ENCODE measurements at places on chromosomes 13 and 19.
A peak's percentile ranks its signal among the peaks of the same experiment; 100 is the strongest.

DNA sequence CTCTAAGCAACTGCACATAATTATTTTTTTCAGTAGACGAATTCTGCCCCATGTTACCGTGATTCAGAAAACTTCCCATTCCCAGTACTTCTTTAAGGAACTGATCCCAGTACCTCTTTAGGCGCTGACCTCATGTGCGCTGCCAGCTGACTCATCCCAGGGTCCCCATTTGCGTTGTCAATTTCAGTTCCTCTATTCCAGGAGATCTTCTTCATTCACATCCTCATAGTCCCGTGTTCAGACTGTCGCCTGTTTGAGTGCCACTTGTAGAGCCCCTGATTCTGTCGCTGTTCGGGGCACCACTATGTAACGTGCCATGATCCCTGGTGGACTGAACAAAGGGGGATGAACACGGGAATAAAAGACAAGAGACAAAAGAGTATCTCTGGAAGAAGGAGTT lies 16.4 kb downstream of the FPR3 start:
- no peaks in the 10 kb centered on the region for H3K27me3 ChIP-seq
- H3K4me1 ChIP-seq, result no peaks in the 10 kb centered on the region
- no peaks in the 10 kb centered on the region for H3K36me3 ChIP-seq
- peak overlapping the region; percentile 44 for H3K27ac ChIP-seq

DNA sequence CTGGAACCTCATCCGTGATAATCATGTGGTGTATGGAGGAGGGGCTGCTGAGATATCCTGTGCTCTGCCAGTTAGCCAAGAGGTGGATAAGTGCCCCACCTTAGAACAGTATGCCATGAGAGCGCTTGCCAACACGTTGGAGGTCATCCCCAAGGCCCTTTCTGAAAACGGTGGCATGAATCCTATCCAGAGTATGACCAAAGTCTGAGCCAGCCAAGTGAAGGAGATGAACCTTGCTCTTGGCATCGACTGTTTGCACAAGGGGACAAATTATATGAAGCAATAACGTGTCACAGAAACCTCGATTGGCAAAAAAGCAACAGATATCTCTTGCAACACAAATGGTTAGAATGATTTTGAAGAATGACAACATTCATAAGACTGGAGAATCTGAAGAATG lies 251.2 kb upstream of the OBI1 start:
- H3K4me1 ChIP-seq, result peaks cover 39% of the 10 kb centered on the region
- DNase-seq, result no peak
- H3K4me3 ChIP-seq, result no peak overlapping the region

DNA sequence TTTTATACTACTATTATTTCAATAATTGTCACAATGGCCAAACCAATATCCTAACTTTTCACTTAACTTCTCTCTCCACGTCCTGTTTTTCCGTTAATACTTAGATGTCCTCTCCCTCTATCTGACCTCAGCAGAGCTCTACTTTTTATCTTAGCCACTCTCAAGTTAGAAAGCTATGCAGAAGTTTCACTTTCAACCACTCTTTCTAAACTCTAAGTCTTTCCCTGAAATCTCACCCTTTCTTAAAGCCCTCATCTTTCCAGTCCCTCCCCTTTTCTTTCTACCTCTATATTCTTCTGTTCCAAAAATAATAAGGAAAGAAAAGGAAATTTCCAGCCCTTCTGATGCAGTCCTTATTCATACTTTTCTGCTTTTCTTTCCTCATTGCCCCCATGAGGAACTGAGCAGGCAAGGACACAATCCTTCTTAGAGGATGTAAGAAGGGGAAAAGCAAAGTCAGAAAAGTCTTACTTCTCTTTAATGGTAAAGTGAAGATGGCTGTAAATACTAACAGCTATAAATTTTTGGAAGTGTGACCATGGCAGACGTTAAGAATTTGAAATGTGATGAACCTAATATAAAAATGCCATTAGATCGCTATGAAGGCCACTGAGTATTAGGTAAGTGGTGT lies 23.0 kb downstream of the FAM216B start:
- H3K36me3 ChIP-seq, result no peaks in the 10 kb centered on the region
- H3K4me3 ChIP-seq, result no peak overlapping the region
- no peak overlapping the region for H3K27ac ChIP-seq
- DNase-seq, result no peak
- H3K4me1 ChIP-seq, result no peaks in the 10 kb centered on the region

DNA sequence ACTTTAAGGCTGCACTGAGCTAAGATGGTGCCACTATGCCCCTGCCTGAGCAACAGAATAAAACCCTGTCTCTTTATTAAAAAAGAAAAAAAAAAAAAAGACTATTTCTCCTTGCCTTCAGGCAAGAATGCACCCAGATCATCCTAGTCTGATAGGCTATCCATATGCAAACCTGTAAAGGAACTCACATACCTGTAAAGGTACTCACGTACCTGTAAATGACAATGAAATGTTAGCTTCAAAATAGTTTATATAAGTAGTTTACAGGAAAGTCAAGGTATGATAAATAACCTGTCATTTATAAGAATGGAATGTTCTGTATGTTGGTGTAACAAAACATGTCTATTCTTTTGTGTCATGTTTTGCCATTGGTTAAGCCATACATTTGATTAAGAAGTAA lies 86.3 kb downstream of the PIBF1 start:
- no peaks in the 10 kb centered on the region for H3K27me3 ChIP-seq
- no peak for DNase-seq
- peaks cover 2% of the 10 kb centered on the region for H3K36me3 ChIP-seq
- no peaks in the 10 kb centered on the region for H3K4me1 ChIP-seq

DNA sequence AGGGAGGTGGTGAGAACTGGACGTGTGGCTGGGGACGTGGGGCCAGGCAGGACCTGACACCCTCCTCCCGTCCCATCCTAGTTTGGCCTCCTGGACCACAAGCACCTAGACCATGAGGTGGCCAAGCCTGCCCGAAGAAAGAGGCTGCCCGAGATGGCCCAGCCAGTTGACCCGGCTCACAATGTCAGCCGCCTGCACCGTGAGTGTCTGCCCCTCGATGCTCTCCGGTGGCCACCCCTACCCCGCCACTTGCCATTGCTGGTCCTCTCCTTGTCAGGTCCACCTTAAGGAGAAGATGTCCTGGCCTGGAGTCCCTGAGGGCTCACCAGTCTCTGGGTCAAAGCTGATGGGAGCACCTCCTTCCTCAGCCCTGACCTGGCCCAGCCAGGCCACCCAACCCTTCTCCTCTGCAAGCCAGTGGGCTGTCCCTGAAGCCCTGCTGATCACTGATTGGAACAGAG lies 2.2 kb downstream of the ANGPTL4 start:
- peaks cover 3% of the 10 kb centered on the region for H3K36me3 ChIP-seq
- H3K27me3 ChIP-seq, result no peaks in the 10 kb centered on the region
- peak overlapping the region; percentile 83 for H3K4me3 ChIP-seq
- no peak for DNase-seq
- peak overlapping the region; percentile 2 for H3K27ac ChIP-seq

DNA sequence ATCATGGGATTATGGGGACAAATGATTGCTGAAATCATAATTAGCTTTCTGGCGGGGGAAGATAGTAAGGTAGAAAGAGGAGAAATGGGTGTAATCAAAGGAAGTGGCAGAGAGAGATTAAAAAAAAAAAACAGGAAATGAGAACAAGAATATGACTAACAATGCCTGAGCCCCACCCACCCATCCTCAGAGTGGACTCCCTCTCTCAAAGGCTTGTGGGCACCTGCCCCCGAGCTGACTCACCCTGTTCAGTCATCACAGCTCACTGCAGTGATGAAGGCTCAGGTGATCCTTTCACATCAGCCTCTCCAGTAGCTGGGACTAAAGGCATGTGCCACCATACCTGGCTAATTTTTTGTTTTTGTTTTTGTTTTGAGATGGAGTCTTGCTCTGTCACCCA lies 26.4 kb upstream of the TPT1 start:
- H3K4me3 ChIP-seq, result no peak overlapping the region
- peaks cover 6% of the 10 kb centered on the region for H3K4me1 ChIP-seq

- H3K4me3 ChIP-seq, result no peak overlapping the region
- H3K27ac ChIP-seq, result no peak overlapping the region
- DNase-seq, result peak; percentile 72
Observed at GRCh38 chr13:32175307-32175706, 139.9 kb downstream of the ZAR1L start.

DNA sequence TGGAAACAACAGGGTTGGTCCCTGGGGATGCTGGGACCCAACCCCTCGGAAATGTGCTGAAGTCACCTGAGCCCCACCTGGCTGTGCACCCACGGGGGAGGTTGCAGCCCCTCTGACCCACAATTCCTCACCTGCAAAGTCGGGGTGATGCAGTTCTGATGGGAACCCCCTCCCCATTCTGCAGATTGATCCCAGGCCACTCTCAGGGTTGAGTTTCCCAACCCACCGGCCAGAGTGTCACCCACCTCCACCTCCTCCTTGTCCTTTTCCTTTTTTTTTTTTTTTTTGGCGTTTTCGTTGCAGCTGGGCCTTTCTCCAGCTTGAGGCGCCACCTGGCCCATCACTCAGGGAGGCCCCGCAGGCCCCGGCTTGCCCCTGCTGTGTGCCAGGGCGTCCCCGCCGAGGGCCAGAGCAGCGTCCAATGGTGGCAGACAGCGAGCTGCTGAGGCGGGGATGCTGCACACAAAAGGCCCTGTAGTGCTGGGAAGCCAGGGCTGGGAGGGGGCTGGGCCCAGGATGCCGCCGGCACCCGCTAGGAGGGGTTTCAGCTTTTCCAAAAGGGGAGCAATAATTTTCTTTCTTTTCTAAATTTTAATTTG lies 4.6 kb downstream of the PIK3R2 start:
- H3K4me3 ChIP-seq, result no peak overlapping the region
- no peak overlapping the region for H3K27ac ChIP-seq
- no peak for DNase-seq
- no peaks in the 10 kb centered on the region for H3K27me3 ChIP-seq
- no peaks in the 10 kb centered on the region for H3K36me3 ChIP-seq

DNA sequence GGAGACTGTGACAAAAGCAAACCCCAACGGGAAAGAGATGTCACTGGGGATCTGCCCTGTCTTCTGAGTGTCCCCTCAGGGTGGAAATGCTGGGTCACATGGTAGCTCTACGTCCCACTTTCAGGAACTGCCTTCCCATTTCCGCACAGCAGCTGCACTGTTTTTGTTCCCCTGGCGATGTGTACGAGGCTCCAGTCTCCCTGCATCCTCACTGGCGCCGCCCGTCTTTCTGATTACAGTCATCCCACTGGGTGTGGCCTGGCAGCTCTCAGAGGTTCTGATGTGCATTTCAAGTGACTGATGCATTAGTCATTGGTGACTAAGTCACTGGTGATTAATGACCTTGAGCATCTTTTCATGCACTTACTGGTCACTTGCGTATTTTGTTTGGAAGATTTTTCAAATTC lies 21.2 kb downstream of the PCID2 start:
- peaks cover 38% of the 10 kb centered on the region for H3K36me3 ChIP-seq
- H3K27me3 ChIP-seq, result no peaks in the 10 kb centered on the region
- H3K27ac ChIP-seq, result no peak overlapping the region
- DNase-seq, result no peak
- no peak overlapping the region for H3K4me3 ChIP-seq

- H3K4me1 ChIP-seq, result no peaks in the 10 kb centered on the region
- peak overlapping the region; percentile 47 for H3K27ac ChIP-seq
- H3K4me3 ChIP-seq, result no peak overlapping the region
- H3K27me3 ChIP-seq, result peaks cover 4% of the 10 kb centered on the region
Observed at GRCh38 chr13:59342400-59342799, 821.3 kb downstream of the DIAPH3 start.

- no peaks in the 10 kb centered on the region for H3K4me1 ChIP-seq
- DNase-seq, result no peak
- H3K36me3 ChIP-seq, result no peaks in the 10 kb centered on the region
- no peak overlapping the region for H3K4me3 ChIP-seq
- H3K27me3 ChIP-seq, result no peaks in the 10 kb centered on the region
Observed at GRCh38 chr13:77516342-77516789, 19.1 kb upstream of the SCEL start.

DNA sequence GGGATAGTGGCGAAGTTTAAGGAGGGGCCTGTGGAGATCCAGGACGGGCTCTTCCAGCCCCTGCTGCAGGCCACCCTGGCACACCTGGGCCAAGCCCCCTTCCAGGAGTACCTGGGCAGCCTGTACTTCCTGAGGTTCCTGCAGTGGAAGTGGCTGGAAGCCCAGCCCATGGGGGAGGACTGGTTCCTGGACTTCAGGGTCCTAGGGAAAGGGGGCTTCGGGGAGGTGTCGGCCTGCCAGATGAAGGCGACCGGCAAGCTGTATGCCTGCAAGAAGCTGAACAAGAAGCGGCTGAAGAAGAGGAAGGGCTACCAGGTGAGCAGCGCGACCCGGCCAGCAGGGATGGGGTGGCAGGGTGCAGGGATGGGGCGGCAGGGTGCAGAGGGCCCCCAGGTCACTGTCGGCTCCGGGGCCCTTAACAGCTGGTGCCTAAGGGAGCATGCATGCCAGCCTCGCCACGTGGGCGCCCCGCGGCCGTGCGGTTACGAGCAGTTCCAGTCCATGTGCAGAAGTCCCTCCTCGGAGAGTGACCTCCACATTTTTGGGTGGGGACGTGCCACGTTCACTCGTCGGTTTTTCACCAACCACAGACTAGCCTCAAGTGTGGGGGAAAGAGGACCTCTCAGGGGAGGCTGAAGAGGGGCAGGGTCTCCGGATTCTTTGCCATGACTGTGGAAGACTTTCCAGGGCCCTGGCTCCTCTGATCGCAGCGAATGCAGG lies 912 bp downstream of the GRK1 start:
- H3K4me1 ChIP-seq, result no peaks in the 10 kb centered on the region
- peaks cover 7% of the 10 kb centered on the region for H3K27me3 ChIP-seq
- H3K27ac ChIP-seq, result no peak overlapping the region

DNA sequence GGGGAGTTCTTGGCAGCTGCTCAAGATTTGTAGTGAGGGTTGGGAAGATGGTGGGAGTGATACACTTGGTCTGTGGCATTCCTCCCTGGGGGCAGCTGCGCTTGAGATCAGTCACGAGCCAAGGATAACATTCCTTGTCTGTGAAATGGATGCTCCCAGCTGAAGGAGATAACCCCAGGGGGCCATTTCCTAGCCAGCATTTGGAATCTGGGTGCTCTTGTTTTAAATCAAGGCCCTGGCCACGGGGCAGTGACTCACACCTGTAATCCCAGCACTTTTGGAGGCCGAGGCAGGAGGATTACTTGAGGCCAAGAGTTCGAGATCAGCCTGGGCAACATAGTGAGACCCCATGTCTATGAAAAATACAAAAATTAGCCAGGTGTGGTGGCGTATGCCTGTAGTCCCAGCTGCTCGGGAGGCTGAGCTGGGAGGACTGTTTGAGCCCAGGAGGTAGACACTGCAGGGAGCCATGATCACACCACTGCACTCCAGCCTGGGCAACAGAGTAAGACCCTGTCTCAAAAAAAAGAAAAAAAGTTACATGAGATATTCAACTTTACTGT lies 4.6 kb downstream of the PKN1 start:
- peaks cover 9% of the 10 kb centered on the region for H3K36me3 ChIP-seq
- H3K4me1 ChIP-seq, result peaks cover 19% of the 10 kb centered on the region
- no peak for DNase-seq
- no peak overlapping the region for H3K4me3 ChIP-seq
